Stimulated activated CD4-positive, alpha-beta T cell treated with anti-CD3 and anti-CD28 coated beads, TNF-alpha, amount 100 ng/mL, for 48 hours (primary cell): ENCODE measurements at places on chromosomes 4 and X.

DNA sequence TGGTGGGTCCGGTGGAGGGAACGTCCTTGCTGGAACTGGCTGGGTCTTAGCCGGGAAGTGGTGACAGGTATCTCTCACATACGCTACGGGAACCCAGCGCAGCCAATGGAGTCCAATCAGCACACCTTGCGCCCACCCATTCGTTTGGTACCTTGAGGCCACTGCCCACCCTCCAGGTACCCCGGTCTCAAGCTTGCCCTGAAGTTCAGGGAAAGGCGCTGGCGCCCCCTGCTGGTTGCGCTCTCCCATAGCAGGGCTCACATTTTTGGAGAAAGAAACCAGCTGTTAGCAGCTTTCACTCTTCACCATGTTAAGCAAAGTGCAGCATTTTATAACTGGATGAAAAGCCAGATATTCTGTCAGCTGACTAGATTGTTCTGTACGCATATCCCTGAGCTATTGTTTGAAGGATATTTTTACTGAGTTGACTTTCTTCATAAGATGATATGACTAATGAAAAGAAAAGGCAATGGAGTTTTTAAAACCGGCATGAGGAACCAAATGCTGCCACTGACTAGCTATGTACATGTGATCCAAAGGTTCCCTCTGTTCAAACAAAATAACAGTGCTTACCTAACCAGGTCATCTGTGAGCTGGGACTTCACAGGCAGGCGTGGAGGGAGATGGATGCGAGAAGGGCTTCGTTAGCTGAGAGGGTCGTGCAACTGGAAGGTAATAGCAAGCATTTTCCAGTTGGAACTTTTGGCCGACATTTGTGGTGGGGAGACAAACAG, 43.7 kb downstream of the OTOP1 start:
- no peak for DNase-seq

GRCh38 chrX:64186974-64187761, 18.3 kb downstream of the AMER1 start:
- no peak for DNase-seq

DNA sequence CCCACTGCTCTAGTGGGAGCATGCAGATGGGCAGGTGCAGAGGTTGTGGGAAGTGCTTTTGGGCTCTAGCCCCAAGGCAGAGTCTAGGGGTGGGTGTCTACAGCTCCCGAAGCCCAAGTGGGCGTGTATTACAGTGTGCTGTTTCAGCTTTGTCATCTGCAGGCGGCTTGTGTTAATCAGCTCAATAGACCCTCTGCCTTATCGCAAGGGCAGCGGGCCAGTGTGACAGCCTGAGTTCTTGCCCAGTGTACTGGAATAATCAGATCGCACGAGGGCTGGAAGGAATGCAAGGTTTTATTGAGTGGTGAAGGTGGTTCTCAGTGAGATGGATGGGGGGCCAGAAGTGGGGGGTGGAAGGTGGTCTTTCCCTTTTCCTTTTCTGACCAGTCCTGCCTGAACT, 529.4 kb upstream of the AMOT start:
- DNase-seq = no peak

GRCh38 chr4:117210551-117210950, 125.2 kb upstream of the TRAM1L1 start:
- no peak for DNase-seq

DNA sequence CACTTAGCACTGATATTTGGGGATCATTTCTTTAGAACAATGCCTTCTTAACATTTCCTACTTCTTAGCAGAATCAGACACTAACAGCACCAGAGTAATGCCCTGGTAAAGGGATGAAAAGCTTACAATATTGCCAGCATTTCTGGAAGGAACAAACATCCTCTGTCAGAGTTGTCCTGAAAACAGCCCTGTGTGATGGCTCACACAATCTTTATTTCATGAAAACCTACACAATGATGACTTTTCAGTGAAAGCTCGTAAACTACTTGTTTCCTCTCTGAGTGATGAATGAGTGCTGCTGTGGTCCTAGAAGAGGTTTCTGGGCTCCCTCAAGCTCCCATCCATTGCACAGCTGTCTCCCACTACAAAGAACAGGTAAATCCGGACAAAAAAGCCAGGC, 52.8 kb downstream of the GPC4 start:
- DNase-seq = no peak

- DNase-seq = no peak
These were observed 17.0 kb upstream of the TMEM144 start for GRCh38 chr4:158193171-158193749.

DNA sequence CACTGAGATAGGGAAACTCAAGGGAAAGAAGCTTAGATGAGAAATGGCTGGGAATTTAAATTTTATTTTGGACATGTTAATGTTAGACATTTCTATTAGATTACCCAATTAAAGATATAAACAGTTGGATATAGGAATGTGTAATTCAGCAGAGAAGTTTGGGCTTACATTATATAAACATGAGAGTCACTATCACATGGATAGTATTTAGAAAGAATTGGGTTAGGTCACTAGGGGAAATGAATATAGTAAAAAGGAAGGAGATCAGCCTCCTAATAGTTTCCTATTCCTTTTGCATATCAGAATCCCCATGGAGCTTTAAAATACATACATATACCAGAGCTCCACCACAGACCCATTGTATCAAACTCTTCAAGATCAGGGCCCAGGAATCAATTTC, 19.6 kb upstream of the CXCL5 start:
- DNase-seq = no peak

GRCh38 chr4:41325901-41326300, 69.2 kb downstream of the UCHL1 start:
- DNase-seq = no peak

DNA sequence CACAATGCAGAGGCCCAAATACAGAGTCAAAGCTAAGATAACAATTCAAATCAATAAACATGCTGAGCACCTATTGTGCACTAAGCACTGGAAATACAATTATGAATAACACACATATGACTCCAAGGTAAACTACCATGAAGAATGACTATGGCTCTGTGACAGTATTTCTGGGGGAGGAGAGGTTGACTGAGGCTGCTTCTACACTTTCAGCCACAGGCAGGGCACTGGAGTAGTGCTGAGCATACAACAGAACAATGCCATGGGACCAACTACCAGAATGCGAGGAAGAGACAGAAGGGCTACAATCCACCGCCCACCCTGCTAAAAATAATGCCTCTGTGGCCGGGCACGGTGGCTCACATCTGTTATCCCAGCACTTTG, 13.7 kb downstream of the TEC start:
- DNase-seq = no peak

- DNase-seq = no peak
These were observed 61.5 kb downstream of the RFC1 start for GRCh38 chr4:39304651-39305050.

DNA sequence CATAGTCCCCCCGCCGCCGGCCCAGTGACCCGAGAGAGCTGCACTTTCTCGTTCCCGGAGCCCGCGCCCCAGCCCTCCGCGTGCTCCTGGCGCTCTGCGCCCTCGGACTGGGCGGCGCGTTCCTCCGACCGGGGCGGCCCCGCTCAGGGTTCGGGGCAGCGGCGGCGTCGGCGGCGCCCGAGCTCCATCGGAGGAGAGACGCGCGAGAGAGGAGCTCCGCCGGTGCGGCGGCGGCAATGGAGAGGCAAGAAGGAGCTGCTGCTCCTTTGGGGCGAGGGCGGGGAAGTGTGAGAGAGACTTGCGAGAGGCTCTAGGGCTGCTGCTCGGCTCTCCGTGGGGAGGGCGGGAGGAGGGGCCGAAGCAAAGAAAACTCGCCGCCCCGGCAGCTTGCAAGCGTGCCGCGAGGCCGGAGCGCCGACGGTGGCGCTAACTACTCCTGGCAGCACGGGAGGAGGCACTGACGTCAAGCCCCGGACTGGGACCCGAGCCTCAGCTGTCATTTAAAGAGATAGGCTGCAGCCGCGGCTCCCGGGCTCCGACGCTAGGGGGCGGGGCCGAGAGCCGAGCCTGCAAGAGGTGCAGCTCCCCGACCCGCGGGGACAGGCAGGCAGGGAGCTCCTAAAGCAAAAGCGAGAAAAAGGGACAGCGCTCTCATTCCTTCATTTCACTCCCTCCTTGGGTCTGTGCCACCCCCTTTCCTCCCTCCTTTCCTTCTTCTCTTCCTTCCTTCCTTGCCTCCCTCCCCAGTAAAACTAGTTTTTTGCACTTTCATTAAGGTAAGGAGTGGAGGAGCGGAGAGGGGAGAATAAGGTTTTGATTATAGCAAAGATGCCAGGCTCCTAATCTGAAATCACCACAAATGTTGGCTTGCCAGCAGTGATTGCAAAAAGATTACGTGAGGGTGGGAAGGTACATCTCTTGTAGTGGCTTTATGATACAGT, at the start of gene KCTD8:
KCTD8 (minus strand) TSS at position 289 of the 941 bp plus-strand sequence.
- peak; percentile 59 for DNase-seq

- no peak for DNase-seq
These were observed 65.6 kb upstream of the DUSP21 start for GRCh38 chrX:44778254-44778653.

DNA sequence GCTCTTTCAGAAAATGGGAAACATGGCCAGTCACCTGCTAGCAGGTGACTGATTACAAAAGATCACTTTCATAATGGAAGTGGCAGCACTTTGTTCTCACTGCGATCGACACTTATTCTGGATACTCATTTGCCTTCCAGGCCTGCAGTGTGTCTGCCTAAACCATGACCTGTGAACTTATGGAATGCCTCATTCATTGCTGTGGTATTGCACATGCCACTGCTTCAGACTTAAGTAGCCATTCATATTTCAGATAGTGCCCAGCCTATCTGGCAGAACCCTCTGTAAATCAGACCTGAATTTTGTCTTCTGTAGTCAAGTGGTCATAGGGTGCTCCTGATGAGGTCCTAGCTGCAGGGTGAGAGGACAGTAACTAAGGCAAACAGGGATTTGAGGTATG, 23.3 kb upstream of the MGST2 start:
- no peak for DNase-seq

GRCh38 chrX:129695937-129696336, 41.2 kb upstream of the APLN start:
- no peak for DNase-seq

DNA sequence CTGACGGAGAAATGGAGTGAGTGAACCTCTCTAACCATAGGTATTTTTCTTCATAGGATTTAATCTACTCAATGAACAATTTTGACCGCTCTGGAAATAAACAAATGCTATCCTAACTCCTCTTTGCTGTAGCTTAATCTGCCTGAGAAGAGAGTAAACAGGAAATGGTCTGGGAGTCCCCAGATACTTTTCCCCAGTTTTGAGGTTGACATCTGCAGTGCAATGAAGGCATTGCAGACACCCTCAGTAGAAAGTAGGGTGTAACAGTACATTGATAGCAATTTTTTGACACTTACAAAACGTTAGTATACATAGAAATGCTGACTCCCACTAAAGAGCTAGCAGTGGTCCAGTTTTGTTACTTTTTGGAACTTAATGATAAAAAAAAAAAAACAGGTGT, 495.9 kb upstream of the FAM241A start:
- DNase-seq = no peak

- no peak for DNase-seq
These were observed 517.1 kb upstream of the ZFP42 start for GRCh38 chr4:187478292-187479140.

GRCh38 chr4:80005863-80006262, 67.2 kb downstream of the ANTXR2 start:
- DNase-seq = no peak

GRCh38 chrX:103344606-103345005, 11.7 kb upstream of the TCEAL9 start:
- no peak for DNase-seq

- no peak for DNase-seq
These were observed 121.9 kb downstream of the GASK1B start for GRCh38 chr4:158050942-158051341.

- DNase-seq = no peak
These were observed 6.4 kb downstream of the PITX2 start for GRCh38 chr4:110616238-110617074.

DNA sequence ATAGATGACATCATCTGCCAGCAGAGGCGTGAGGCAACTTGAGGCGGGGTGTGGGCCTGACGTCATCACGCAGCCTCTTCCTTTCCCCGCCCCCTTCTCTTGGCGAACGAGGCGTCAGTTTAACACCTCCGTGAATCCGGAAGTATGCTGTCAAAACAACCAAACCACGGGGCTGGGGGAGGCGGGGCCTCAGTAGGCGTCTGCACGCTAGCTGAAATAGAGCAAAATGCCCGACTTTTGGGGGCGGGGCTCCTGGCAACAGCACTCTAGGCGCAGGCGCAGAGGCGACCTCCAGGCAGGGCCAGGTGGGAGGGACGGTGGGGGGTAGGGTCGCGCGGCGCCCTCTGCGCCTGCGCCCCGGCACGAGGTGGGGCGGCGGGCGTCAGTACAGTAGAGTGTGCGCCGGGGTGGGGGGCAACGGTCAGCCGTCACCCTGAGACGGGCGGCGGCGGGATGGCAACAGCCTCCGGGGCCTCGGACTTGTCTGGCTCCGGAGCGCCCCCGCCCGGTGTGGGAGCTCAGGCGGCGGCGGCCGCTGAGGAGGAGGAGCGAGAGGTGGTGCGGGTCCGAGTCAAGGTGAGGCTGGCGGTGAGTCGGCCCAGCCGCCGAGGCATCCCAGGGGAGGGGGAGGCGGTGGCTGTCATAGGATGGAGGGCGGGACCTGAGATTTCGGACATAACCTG, at the start of gene TBC1D25:
TBC1D25 (plus strand) TSS at position 370 of the 683 bp plus-strand sequence; CDS start at position 454, 84 bp downstream.
- DNase-seq = peak; percentile 92

DNA sequence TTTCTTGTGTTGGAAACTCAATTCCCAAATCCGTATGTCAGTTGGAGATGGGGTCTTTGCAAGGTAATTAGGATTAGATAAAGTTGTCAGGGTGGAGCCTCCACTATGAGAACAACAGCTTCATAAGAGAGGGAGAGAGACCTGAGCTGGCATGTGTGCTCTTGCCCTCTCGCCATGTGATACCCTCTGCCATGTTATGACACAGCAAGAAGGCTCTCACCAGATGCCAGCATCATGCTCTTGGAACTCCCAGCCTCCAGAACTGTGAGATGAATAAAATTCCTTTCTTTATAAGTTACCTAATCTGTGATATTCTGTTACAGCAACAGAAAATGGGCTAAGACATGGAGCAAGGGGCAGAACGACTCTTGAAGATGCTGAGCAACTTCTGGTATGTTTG, 201.9 kb upstream of the BOD1L1 start:
- no peak for DNase-seq

- DNase-seq = no peak
These were observed 9.7 kb upstream of the RAB28 start for GRCh38 chr4:13493793-13494192.

DNA sequence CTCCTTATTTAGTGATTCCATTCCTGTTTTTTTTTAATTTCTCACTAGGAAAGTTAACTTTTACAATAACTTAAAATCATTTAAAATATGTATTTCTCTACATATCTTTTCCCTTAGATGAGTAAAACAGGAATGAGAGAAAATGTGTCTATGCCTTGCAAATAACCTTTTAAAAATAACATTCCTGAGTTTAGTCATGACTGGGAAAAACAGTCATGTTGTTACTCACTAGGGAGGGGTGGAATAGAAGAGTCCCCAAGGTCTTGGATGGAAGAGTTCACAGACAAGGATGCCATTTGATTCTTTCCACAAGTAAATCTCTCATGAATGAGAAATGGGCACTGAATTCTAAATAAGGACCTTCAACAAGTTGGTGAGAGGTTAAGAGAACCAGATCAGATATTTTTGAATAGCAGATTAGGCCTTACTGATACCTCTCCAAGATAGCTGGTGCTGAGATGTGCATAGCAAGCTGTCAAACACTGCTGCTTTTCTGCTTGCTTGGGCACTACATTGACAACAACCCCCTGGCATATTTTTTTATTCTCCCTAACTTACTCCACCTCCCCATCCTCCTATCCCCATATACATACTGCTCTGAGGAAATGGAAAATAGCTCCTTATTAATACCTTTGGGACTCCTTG, 25.1 kb downstream of the UGDH start:
- no peak for DNase-seq

- DNase-seq = no peak
These were observed at the start of gene APLN for GRCh38 chrX:129654652-129655546. APLN (minus strand) TSS chrX:129654956; CDS start chrX:129654630, 326 bp downstream.

GRCh38 chr4:54800831-54801530, 143.2 kb downstream of the KIT start:
- DNase-seq = no peak
